ENCODE measurements at places on chromosomes 12 and 14.

GRCh38 chr12:110744601-110745264 lies 2.0 kb upstream of the PPP1CC start:
- no peak for DNase-seq

- no peak for DNase-seq
Measured at GRCh38 chr12:106645465-106646330, 62.9 kb downstream of the RFX4 start.

- DNase-seq = peak; percentile 63
Measured at GRCh38 chr14:23186913-23187654, 3.6 kb upstream of the SLC7A8 start.

GRCh38 chr12:94162108-94162507 lies 13.7 kb downstream of the PLXNC1 start:
- no peak for DNase-seq

DNA sequence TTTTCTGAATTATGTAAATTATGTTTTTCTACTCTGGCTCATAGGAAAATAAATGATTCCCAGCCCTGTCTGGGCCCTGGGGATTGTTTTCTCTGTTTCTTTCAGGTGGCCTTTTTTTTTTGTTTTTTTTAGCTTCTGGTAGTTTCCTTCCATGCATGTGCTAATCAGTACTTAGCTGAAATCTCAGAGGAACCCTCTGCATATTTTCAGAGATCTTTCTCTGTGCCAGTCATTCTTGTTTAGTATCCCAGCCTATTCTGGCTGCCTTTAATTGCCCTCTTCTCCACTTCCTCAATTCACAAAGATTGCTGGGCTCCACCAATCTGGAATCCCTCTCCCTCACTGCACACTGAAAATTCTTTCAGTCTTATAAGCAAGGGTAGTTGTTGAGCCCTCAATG lies 46.9 kb downstream of the CNOT2 start:
- no peak for DNase-seq

GRCh38 chr12:77401770-77402081 lies 336.4 kb upstream of the E2F7 start:
- DNase-seq = no peak

DNA sequence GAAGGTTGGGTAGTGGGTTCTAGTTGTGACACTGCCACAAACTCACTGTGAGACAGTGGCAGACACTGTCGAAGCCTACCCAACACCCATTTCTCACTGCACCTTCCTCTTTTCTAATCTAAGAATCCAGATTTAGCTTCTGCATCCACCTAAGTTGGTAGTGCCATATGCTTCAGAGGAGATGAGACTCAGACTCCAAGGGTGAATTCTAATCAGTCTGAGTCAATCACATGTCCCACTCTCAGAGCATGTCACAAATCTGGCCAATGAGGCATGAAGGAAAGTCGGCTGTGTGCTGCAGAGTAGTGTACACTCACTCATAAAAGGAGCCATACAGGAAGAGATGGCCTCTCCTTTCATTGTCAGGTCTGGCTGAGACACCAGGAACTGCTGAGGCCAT lies 102.1 kb upstream of the RAP1B start:
- DNase-seq = no peak

DNA sequence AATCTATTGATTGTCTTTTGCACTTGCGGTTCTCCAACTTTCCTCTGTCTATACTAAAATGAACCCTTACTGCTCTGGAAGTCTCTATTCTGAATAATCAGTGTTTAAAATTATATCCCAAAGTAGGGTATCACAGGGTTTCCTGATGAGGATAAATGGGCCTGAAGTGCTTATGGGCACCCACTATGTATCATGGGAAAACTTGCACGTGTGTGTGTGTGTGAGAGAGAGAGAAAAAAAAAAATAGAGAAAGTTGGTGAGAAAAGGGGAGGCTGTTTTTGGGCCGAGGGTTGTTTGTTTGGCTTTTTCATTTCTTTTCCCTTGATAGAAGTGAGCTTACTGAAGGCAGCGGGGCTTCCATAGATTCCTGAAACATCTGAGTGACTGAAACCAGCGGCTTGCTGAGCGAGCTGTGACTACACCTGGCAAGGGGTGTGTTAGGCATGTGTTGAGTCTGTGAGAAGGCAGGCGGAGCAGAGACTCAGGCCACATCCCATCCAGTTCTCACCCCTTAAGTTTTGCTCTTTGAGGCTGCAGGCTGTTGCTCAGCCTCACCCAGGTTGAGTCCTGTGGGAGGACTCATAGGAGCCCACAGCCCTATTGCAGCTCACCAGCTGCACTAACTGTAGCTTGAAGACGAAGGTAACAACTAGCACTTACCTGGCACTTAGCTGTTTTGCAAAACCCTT lies 17.2 kb downstream of the PPFIBP1 start:
- no peak for DNase-seq

DNA sequence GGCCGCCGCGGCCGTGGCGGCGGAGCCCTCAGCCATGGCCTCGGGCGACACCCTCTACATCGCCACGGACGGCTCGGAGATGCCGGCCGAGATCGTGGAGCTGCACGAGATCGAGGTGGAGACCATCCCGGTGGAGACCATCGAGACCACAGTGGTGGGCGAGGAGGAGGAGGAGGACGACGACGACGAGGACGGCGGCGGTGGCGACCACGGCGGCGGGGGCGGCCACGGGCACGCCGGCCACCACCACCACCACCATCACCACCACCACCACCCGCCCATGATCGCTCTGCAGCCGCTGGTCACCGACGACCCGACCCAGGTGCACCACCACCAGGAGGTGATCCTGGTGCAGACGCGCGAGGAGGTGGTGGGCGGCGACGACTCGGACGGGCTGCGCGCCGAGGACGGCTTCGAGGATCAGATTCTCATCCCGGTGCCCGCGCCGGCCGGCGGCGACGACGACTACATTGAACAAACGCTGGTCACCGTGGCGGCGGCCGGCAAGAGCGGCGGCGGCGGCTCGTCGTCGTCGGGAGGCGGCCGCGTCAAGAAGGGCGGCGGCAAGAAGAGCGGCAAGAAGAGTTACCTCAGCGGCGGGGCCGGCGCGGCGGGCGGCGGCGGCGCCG lies 381 bp downstream of the YY1 start:
- DNase-seq = no peak

- no peak for DNase-seq
Measured at GRCh38 chr12:66036317-66036716, 94.2 kb downstream of the LLPH start.

- no peak for DNase-seq
Measured at GRCh38 chr14:50020799-50021198, 95.6 kb downstream of the VCPKMT start.

- no peak for DNase-seq
Measured at GRCh38 chr14:98592611-98593170, 679.3 kb downstream of the BCL11B start.

- no peak for DNase-seq
Measured at GRCh38 chr14:95292660-95293425, 26.9 kb downstream of the CLMN start.

- peak; percentile 49 for DNase-seq
Measured at GRCh38 chr12:92408072-92408900, 262.6 kb upstream of the BTG1 start.

GRCh38 chr14:64945431-64946178 lies 3.1 kb upstream of the GPX2 start:
- no peak for DNase-seq

DNA sequence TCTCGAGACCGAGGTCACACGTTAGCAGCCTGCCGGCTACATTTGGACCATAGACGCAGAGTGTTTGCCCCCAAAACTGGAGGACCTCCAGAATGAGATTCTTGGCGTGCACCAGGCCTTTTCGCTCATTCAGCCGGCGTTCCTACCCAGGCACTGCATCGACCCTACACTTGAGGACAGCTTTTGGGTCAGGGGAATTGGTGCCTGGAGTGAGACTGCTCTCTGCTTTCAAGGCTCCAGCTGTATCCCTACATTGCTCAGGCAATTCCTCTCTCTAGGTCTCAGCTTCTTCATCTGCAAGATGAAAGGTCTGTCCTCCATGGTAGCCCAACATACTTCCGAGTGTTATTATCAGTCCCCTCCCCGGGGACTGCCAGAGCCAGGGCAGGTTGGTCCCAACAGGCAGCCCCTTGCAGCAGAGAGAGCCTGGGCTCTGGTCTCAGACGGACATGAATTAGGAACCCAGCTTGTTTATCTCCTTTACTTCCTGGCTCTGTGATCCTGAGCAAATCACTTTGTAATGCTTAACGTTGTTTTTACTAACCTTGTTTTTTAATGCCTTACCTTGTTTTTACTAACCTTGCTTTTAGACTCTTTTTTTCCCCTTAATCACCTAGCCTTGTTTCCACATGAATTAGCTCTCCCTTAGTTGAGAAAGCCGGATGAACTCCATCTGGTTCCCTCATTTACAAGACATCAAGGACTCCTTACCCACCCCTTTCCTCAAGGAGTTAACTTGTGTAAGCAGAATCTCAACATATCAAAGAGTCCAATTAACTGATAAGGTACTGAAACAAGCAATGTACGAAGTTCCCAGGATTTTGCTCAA lies 892 bp downstream of the TCHP start:
- peak; percentile 48 for DNase-seq

DNA sequence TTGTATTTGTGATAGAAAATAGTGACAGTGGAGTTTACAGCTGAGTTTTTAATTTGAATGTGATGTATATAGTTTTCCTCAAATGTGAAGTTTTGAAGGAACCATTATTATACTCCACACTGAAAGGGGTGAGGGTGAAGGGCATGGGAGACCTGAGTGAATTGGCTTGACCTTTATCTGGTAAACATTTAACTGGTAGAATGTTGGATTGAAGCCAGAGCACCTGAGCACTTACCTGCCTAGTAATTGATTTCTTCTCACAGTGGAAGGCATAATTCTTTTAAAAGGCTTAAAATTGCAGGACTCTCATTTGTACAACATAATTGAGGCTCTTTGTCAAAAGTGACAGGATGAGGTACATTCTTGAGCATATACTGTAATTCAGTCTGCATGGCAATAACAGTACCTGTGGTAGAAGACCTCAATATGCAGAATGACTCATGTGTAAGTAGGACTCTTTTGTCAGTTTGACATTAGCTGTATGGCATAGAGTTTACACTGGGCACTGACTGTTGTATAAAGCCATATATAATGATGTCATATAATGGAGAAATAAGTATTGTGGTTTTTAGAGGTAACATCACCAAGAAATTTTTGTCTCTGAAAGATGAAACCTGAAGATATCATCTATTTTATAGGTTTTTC lies 309.6 kb downstream of the TMTC2 start:
- no peak for DNase-seq

DNA sequence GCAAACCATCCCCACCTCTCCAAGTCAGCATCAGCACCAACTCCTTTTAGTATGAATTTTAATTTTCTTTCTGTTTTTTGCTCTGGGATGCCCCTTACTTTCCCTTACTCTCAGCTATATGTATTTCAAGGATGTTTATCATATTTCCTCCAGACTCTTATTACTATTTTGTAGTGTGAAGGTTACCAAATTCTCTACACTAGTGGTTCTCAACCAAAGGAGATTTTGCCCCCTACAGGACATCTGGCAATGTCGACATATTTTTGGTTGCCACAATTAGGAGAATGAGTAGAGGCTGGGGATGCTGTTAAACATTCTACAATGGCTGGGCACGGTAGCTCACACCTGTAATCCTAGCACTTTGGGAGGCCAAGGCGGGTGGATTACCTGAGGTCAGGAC lies 29.1 kb upstream of the SOS2 start:
- DNase-seq = peak; percentile 27

GRCh38 chr12:108190529-108190928 lies 61.4 kb downstream of the WSCD2 start:
- DNase-seq = no peak

DNA sequence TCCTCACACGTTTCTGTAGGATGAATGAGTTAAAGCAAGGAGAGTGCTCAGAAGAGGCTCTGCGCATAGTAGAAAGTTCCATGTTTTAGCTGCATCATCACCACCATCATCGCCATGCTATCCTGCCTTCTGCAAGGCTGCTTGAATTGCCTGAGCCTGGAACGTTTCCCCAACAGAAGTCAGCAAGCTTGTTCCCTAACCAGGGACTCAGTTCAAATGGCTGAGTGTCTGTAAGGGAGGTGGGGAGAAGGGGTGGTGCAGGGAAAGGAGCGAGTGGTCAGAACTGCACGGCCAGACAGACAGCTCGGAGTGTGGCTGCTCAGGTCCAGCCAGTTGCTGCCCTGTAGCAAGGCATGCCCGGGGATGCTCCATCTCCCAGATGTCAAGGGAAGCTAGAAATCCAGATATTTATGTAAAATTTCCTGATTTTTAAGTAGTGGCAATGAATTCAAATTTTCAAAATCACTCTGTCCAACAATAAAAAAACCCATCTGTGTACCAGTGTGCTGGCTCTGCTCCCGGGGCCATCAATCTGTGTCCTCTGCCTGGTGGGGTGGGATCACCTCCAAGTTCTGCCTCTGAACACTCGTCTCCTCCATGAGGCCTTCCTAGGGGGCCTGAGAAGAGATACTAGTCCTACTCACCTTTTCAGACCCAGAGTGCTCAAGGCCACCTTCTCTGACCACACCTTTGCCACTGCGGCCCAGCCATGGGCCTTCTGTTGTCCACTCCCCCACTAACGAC lies 162.7 kb downstream of the FOXN3 start:
- DNase-seq = no peak

- peak; percentile 10 for DNase-seq
Measured at GRCh38 chr12:85029456-85029855, 6.6 kb downstream of the TSPAN19 start.

DNA sequence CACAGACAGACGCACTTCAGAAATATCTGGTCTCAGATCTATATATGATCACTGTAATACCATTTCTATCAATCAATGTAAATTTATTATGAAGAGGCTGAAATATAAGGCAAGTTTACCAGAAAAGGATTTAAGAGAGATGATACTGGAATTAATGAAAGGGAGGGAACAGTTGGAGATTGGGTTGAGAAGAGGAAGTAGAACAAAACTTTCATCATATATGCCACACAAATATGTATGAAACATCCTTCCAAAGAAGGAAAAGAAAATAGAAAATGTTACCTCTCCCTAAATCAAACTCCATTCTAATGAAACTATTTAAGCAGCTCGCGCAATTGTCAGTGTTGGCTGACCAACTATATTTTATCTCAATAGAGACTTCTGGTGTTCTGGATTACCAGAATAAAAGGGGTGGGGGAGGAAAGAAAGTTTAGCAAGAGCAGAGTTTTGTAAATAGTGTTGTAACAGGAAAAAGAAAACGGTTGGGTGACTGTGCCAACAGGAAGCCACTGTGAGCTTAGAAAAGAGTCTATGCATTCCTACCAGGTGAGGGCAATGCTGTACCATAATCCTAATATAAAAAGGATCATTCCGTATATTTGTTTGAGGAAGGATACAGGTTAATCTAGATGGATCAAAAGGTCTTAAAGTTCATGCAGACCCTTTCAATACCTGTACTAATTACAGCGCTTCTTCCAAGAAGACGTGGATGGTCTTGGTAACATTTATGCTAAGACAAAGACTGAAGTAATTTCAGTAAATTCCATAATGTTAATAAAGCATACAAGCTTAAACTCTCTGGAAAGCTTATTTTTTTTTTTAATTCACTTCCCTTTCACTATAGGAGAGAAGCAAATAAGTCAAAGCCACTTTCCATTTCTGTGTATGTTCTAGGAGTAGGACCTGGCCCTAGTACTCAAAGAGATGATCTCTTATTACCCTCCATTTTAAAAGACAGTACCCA lies 14.5 kb upstream of the LLPH start:
- peak; percentile 31 for DNase-seq

- no peak for DNase-seq
Measured at GRCh38 chr12:107843351-107844311, 69.1 kb downstream of the ASCL4 start.

- DNase-seq = no peak
Measured at GRCh38 chr12:2414810-2415567, 362.2 kb downstream of the CACNA1C start.

All from HEK293T (cell line).